Effector CD4-positive, alpha-beta T cell (primary cell): ENCODE measurements at places on chromosomes 6 and 20.

DNA sequence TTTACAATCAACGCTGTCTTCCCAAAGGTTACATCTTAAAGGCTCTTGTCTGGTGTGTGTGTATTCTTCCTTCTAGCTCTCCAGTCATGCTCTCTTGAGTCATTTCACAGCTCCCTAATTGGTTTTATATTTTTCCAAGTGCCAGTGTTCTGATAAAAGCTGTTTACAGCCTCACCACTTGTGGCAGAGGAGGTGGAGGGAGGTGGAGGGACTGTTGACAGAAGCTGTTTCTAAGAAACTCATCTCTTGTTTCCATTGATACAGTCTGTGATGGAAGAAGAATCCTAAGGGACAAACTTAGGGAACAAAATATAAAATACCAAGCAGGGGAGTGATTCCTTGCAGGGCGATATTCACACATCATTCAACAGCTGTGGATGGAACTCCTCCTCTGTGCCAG lies 64.0 kb downstream of the QRSL1 start:
- DNase-seq: no peak

GRCh38 chr6:141123049-141123448 lies 1009.7 kb upstream of the GJE1 start:
- no peak for DNase-seq

GRCh38 chr6:38156818-38157565 lies 337.5 kb downstream of the ZFAND3 start:
- no peak for DNase-seq

- DNase-seq: no peak
Observed at GRCh38 chr6:43376551-43376981, 7.1 kb upstream of the ZNF318 start.

DNA sequence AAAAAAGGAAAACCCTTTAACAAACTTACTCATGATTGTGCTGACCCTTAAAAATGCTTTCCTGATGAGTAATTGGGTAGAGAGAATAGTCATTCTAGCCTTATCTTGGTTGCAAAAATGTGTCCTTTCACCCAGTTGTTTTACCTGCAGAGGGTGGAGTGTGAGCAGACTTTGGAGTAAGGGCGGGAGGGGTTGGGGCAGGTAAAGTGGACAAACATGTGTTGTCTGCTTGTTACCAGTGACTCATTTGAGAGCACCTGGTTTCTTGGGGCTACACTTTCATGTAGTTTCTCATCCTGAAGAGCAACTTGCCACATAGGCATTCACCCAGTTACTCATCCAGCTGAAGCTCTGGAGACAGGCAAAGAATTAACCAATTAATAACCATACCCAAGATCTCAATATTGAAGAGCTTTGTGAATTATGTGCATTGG lies 121.1 kb downstream of the TNFRSF21 start:
- no peak for DNase-seq

- DNase-seq: no peak
Observed at GRCh38 chr20:1815502-1816085, 79.6 kb upstream of the SIRPA start.

- DNase-seq: no peak
Observed at GRCh38 chr6:90187437-90188121, 109.1 kb downstream of the BACH2 start.

DNA sequence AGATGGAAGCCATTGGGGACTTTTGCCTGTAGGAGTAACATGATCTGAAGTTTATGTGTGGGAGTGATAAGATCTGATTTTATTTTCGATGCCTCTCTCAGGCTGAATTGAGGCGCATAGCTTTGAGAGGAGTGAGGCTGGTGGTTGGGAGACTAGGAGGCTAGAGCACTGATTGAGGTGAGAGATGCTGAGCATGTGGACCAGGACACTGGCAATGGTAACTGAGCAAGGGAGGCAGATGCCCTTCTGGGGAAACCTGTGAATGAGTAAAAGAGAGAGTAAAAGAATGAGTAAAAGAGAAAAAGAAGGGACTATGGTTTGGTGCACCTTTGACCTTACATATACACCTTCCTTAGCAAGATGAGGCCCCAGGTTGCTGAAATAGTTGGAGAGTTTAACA lies 3.0 kb downstream of the RRP36 start:
- DNase-seq: no peak

GRCh38 chr6:159450815-159451465 lies 242.1 kb downstream of the SOD2 start:
- no peak for DNase-seq

DNA sequence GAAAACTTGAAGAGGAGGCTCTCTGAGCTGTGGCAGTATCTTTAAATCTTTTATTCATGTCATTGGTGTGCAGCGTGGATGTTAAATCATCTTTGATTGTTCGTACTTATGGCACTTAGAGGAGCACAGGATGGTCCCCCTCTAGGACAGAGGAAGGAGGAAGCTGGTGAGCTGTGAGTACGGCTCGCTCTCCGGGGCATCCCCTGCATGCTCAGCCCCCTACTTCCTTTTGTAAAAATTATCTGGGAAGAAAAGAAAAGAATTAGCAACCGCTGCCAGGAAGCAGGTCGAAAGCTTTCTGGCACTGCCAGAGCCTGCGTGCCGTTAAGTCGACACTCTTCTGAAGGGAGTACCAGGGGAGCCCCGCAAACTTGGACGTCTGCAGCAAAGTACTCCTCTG lies 158.5 kb downstream of the SYNDIG1 start:
- no peak for DNase-seq

DNA sequence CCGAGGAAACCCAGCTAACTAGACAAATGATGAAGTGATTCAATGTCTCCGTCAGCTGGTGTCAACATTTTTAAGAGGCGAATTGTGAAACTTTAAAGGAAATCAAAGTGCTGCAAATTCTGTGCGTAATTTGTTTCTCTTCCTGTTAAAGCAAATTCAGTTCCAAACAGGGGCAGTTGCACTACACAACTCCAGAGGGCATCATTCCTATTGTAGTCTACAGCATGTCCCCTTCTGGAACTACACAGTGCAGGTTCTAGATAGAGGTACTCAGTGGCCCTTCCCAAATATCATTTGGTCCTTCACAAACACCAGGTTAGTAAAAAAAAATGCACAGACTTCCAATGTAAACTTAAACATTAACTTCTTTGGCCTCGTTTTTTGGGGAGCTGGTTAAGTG lies 38.3 kb upstream of the SMLR1 start:
- no peak for DNase-seq

DNA sequence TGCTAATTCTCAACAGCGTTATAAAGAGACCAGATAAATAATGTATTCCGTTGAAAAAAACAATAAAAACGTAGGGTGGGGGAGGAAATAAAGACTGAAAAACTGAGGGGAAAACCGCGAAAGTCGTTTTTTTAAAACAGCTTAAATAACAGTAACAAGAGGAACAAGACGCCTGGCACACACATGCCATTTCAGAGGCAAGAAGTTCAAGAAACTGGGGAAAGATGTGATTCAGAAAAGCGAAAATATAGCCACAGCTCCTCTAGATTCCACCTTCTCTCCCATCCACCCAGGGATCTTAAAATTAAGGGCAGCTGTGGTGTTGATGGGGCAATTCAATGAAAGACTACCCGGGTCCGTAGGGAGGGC lies 1.3 kb downstream of the EPB41L2 start:
- no peak for DNase-seq

GRCh38 chr20:59576216-59576953 lies 28.0 kb upstream of the PHACTR3 start:
- no peak for DNase-seq

GRCh38 chr6:56624046-56624727 lies 18.5 kb downstream of the DST start:
- no peak for DNase-seq

DNA sequence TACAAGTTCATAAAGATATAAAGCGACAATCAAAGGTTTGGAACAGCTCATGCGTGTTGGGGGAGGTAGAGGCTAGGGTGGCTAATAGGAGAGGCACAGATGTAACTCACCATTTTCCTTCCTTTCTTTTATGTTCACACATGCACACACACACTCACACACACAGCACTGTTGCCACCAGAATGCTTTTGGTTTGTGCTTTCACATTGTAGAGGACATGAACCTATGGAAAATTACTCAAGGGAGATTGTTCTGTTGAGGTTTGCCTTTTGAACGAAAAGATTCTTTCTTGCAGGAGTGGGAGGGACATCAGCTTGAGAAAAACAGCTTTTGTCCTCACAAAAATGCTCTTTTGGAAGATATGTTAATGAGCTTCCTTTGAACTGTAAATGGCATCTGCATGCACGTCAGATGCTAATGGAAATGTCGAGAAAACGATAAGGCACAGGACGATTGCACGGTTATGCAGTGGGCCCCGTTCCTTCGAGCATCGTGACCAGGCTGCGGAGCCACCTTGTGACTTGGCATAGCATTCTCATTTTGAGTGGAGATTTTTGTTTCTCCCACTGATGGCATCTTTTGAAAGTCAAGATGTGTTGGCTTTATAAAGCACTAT lies 724.1 kb downstream of the KIF16B start:
- DNase-seq: no peak

DNA sequence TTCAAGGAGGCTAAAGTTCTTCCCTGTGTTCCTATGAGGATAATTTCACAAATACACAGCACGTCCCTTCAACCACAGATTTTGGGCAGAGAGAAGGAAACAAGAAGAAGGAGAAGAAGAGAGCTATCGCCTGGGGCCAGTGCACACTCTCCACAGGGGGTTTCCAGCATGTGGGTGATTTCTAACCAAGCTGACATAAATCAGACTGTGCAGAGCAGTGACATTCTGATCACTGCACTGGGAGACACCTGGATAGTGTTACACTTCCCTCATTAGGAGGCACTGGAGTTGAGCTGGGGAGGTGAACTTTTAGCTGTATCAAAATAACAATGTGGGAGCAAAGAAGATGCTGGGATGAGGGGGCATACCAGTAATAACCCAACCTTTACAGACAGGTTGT lies 71.8 kb upstream of the CENPW start:
- DNase-seq: no peak

- no peak for DNase-seq
Observed at GRCh38 chr6:37175332-37176267, 5.6 kb downstream of the PIM1 start.

DNA sequence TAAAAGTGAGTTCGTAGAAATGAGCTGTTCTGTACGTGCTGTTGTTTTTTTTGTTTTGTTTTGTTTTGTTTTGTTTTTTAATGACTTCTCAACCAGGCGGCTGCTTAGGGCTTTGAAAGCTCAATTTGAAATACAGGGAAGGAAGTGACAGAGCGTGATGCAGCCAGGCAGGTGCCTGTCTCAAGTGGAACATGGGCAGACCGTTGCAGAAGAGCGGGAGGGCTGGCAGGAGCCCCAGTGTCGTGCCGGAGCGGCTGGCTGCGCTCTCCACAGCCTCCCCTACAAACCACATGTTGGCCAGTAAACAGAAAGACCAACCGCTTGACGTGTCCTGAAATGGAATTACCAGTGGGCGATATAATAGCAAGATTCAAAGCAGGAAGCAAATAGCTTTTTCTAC lies 164.9 kb upstream of the RREB1 start:
- DNase-seq: no peak

DNA sequence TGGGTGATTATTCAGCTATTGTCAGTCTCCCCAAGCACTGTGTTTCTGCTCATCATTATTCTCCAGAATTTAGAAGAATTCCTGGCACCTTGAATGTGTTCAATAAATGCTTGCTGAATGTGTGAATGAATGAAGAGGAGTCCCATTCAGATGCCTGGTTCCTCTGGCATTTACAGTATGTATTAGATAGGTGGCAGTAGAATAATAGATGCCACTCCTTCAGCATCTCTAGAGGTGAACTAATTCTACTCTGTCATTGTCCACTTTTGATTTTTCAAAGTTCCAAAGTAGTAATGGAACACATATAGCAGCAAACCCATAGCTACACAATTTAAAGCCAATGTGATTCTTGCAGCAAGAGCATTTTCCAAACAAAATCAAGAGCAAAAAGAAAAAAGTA lies 118.9 kb upstream of the CEP162 start:
- DNase-seq: no peak

DNA sequence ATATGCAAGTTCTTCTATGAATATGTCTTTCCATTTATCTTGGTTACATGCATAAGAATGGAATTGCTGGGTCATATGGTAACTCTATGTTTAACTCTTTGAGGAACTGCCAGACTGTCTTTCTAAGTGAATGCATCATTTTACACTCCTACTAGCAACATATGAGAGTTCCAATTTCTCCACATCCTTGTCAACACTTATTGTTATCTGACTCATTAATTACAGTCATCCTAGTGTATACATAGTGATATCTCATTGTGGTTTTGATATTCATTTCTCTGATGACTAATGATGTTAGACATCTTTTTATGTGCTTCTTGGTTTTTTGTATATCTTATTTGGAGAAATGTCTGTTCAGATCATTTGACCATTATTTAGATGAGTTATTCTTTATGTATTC lies 96.7 kb upstream of the LAMP5 start:
- no peak for DNase-seq

- no peak for DNase-seq
Observed at GRCh38 chr6:99066044-99066443, 118.3 kb upstream of the FBXL4 start.

DNA sequence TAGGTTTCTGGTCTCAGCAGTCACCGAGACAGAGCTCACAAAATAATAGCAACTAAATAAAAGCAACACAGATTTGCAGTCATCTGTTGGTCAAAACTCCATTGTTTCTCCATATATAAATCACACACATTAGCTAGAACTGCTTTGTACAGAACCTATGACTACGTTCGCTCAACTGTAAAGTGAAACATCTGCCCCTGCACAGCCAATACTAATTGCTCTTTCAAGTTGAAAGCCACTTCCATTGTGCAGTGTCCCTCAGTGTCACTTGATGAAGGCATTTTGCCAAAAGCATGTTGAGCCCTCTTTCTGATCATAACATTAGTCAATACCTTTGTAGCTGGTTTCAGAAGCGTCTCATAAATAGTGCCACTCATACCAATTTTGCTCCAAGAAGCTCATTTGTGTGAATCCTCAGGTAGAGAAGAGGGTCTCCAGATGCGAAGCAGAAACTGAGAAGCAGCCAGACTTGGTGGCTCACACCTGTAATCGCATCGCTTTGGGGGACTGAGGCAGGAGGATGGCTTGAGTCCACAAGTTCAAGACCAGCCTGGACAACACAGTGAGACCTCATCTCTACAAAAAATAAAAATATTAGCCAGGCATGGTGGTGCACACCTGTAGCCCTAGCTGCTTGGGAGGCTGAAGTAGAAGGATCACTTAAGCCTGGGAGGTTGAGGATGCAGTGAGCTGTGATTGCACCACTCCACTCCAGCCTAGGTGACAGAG lies 68.9 kb downstream of the PERP start:
- no peak for DNase-seq

GRCh38 chr6:548517-548916 lies 108.4 kb downstream of the HUS1B start:
- no peak for DNase-seq

GRCh38 chr20:36969051-36969450 lies 17.5 kb upstream of the SAMHD1 start:
- DNase-seq: no peak

DNA sequence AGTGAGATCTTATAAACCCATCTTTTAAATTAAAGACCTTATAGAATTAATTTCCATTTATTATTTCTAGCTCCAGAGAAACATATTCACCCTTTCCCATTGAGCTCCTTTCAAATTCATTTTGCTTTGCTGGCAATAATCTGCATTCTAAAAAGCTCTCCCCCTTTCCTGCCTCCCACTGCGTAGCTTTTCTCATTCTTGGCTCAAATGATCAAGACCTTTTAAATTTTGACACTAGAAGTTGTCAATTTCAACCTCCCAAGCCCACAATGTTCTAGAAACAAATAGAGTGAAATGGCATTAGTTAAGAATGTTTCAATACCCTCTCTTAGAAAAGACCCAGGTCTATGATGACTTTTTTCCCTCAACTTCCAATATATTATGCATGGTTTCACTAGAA lies 186.9 kb downstream of the AKAP7 start:
- no peak for DNase-seq
